Karpas-422 (cell line): ENCODE measurements at places on chromosomes 12 and 14. TPM values are rescaled to one million over a fixed set of nuclear protein-coding genes. Genes with fewer than 3 reads are reported as not detected.

GRCh38 chr12:8145754-8146441, 10.9 kb upstream of the ZNF705A start:
- H3K4me1 ChIP-seq: no peaks in the 10 kb centered on the region
- H3K36me3 ChIP-seq: no peaks in the 10 kb centered on the region
- DNase-seq: peak; percentile 1
- H3K4me3 ChIP-seq: no peak overlapping the region
- H3K27me3 ChIP-seq: no peaks in the 10 kb centered on the region

- H3K27me3 ChIP-seq: no peaks in the 10 kb centered on the region
- no peak overlapping the region for H3K27ac ChIP-seq
- H3K4me1 ChIP-seq: no peaks in the 10 kb centered on the region
- no peaks in the 10 kb centered on the region for H3K36me3 ChIP-seq
- no peak for DNase-seq
These were observed 221.7 kb upstream of the PLEKHG7 start for GRCh38 chr12:92481066-92481465.

- no peaks in the 10 kb centered on the region for H3K27me3 ChIP-seq
- no peaks in the 10 kb centered on the region for H3K36me3 ChIP-seq
- no peak overlapping the region for H3K27ac ChIP-seq
These were observed 21.4 kb upstream of the ANKRD9 start for GRCh38 chr14:102530828-102531478.

DNA sequence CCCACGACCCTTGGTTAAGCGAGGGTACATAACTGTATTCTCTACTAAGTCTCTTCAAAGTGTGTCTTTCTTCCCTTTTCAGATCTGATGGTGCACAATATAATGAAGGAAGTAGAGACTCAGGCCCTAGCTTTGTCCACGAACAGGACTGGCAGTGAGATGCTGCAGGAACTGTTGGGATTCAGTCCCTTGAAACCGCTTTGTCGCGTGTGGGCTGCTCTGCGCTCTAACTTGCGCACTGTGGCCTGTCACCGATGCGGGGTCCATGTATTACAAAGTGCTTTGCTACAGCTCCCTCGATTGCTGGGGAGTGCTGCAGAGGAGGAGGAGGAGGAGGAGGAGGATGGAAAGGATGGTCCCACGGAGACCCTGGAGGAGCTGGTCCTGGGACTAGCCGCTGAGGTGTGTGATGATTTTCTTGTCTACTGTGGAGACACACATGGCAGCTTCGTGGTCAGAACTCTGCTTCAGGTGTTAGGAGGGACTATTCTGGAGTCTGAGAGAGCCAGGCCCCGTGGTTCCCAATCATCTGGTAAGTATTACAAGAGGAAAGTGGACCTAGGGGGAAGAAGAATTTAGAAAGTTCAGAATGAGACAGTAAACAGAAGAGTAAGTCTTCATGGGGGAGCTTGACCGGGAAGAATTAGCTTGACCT, 803 bp downstream of the NOP9 start:
- H3K4me1 ChIP-seq: peaks cover 34% of the 10 kb centered on the region
- peak overlapping the region; percentile 84 for H3K4me3 ChIP-seq
- DNase-seq: no peak
- no peaks in the 10 kb centered on the region for H3K27me3 ChIP-seq
- peaks cover 32% of the 10 kb centered on the region for H3K36me3 ChIP-seq

Gene DHRS2
- total RNA-seq: 2.1 and 19.0 TPM in 2 replicates

DNA sequence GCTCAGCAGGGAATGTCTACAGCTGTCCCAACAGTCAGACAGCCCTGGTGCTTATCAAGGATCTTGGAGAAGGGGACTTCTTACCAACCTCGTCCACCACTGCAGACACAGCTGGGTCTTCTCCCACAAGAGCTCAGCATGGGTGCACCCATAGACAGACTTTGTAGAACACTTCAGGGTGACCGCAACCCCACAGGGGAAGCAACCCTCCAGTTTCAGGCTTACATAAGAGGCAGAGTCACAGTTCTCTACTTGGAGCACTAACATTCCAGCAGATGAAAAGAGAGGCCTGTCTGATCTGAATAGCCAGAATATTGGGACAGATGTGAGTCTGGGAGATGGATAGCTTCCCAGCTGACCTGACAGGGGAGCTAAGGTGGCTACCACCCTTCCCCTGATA, 3.5 kb upstream of the CLEC1A start:
- H3K27ac ChIP-seq: no peak overlapping the region
- H3K4me1 ChIP-seq: no peaks in the 10 kb centered on the region
- no peak for DNase-seq
- H3K27me3 ChIP-seq: no peaks in the 10 kb centered on the region

DNA sequence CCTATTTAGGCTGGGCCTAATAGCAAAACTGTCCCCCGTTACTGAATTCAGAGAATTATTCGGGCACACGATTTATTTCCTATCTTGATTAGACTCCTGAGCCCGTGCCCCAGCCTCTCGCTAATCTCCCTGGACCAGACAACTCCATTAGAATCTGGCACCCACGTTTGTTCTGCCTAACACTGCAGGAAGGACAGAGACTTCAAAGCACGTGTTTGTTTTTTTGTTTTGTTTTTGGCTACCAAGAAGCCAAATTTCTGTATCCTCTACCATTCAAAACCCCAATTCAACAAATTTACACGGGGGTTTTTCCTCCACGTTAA, 4.8 kb downstream of the USP44 start:
- DNase-seq: no peak
- H3K4me1 ChIP-seq: no peaks in the 10 kb centered on the region
- H3K27me3 ChIP-seq: no peaks in the 10 kb centered on the region
- H3K4me3 ChIP-seq: no peak overlapping the region
- no peak overlapping the region for H3K27ac ChIP-seq

GRCh38 chr12:114063435-114063834, 97.3 kb upstream of the RBM19 start:
- H3K4me1 ChIP-seq: no peaks in the 10 kb centered on the region
- H3K4me3 ChIP-seq: no peak overlapping the region
- no peak overlapping the region for H3K27ac ChIP-seq
- H3K27me3 ChIP-seq: no peaks in the 10 kb centered on the region
- DNase-seq: no peak
- H3K36me3 ChIP-seq: no peaks in the 10 kb centered on the region

Gene PITPNM2
- 0.04 and 0.19 TPM in 2 replicates for total RNA-seq

Gene LRRK2
- total RNA-seq: 0.07 and 0.15 TPM in 2 replicates

DNA sequence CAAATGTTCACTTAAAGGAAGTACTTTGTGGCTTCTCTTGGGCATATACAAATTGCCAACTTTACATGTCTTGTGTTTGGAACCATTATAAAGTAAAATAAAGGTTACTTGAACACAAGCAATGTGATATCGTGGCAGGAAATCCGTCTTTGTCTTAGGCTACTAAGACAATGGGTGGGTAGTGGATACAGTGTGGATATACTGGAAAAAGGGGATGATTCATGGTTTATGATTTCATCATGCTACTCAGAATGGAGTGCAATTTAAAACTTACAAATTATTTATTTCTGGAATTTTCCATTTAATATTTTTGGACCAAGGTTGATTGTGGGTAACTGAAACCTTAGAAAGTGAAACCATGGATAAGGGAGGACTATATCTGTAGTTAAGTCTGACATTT, 48.4 kb downstream of the MYRFL start:
- H3K4me3 ChIP-seq: no peak overlapping the region
- H3K27ac ChIP-seq: no peak overlapping the region
- H3K4me1 ChIP-seq: peaks cover 10% of the 10 kb centered on the region
- no peaks in the 10 kb centered on the region for H3K27me3 ChIP-seq

GRCh38 chr12:52370926-52371608, 3.8 kb upstream of the KRT85 start:
- H3K36me3 ChIP-seq: no peaks in the 10 kb centered on the region
- no peak overlapping the region for H3K4me3 ChIP-seq
- H3K27me3 ChIP-seq: no peaks in the 10 kb centered on the region
- H3K4me1 ChIP-seq: no peaks in the 10 kb centered on the region

DNA sequence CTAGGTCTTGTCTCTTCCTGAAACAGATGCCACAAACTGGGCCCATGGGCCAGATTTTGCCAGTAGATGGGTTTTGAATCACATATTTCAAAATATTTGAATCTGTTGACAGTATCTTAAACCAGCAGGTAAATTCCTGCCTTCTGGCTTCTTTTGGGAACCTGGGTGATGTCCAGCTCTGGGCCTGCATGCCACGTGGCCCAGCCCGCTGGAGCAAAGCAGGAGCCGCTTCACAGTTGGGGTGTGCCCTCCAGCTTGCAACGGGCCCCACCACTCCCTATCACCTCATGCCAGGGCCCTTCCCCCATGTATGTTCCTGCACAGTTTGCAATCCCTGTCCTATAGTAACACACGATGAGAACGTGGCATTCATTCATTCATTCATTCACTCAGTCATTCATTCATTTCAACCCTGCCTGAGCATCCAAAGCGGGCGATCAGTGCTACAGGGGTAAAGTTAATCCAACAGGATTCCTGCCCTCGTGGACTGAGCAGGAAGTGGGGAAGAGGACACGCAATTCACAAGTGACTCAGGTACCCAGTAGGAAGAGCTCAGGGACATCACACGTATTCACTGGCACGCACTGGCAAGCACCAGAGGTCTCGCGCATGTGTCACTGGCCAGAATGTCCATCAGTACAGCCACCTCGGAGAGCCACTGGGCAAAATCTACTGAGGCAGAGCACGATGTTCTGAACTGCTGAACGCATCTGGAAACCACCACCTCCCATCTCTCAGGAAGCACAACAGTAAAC, 27.8 kb downstream of the SCARB1 start:
- no peak for DNase-seq
- H3K4me1 ChIP-seq: no peaks in the 10 kb centered on the region
- H3K4me3 ChIP-seq: no peak overlapping the region
- peaks cover 10% of the 10 kb centered on the region for H3K36me3 ChIP-seq
- H3K27ac ChIP-seq: no peak overlapping the region
- no peaks in the 10 kb centered on the region for H3K27me3 ChIP-seq

Gene CTSG
- not detected in 2 replicates for total RNA-seq

DNA sequence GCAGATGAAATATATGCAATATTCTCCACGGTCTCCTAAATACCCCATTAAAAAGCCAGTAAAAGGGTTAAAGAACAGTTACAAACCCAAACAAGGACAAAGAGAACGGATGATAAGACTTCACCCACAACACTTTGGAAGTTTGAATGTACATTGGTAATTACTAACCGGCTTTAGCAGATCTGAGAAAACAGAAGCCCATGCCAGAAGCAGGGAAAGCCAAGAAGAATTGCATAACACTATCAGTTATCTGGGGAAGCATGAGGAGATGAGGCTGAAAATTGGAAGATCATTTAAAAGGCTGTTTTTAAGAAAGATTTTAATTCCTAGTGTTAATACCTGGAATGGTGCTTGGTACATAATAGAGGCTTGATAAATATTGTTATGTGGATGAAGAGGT, 55.6 kb upstream of the MYBPC1 start:
- H3K27me3 ChIP-seq: no peaks in the 10 kb centered on the region
- no peak for DNase-seq
- no peaks in the 10 kb centered on the region for H3K36me3 ChIP-seq
- no peaks in the 10 kb centered on the region for H3K4me1 ChIP-seq
- H3K4me3 ChIP-seq: no peak overlapping the region

Gene DTX1
- 227 and 481 TPM in 2 replicates for total RNA-seq

Gene LRRC74A
- total RNA-seq: not detected in 2 replicates
